ENCODE measurements at places on chromosomes 1 and 21. TPM values are rescaled to one million over a fixed set of nuclear protein-coding genes. Genes with fewer than 3 reads are reported as not detected.
A peak's percentile ranks its signal among the peaks of the same experiment; 100 is the strongest.

DNA sequence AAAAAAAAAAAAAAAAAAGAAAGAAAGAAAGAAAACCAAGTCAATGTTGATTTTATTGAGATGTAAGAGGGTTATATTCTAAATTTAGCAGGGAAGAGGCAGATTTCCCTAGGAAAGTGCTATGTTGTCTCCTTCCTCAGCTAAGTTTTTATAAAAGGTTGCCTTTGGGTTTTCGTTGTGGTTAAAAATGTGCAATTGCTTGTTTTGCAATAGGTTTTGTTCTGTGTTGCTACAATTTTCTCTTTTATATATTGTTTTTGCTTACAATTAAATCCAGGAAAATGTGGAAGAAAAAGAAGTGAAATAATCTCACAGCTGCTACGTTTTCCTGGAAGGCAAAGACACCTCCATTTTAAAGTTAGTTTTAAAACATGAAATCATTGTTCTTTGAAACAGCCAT lies 136.7 kb upstream of the C1orf105 start:
- no peak for DNase-seq

DNA sequence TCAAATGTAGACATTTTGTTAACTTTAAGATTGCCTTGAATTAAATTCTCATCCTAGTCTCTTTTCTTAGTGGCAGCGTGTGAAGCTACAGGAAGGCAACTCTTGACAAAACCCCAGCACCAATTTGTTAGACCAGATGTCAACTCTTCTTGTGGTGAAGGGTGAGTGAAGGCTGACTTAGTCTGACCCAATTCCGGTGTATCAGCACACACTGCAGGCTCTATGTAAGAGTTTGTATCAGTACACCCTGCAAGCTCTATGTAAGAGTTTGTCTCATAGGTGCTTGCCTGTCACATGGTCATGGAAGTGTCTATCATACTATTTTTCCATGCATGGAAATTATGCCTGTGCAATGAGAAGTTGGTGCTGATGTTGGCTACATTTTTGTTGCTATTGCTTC lies 16.8 kb downstream of the CR2 start:
- no peak for DNase-seq

The H6PD gene
- 12.6 TPM for total RNA-seq

GRCh38 chr1:109761227-109762038 lies 2.3 kb downstream of the EPS8L3 start:
- DNase-seq = no peak

GRCh38 chr1:234926264-234926558 lies 202.4 kb downstream of the TOMM20 start:
- no peak for DNase-seq

- peak; percentile 62 for DNase-seq
Measured at GRCh38 chr1:20151906-20152598, 12.9 kb downstream of the PLA2G2F start.

DNA sequence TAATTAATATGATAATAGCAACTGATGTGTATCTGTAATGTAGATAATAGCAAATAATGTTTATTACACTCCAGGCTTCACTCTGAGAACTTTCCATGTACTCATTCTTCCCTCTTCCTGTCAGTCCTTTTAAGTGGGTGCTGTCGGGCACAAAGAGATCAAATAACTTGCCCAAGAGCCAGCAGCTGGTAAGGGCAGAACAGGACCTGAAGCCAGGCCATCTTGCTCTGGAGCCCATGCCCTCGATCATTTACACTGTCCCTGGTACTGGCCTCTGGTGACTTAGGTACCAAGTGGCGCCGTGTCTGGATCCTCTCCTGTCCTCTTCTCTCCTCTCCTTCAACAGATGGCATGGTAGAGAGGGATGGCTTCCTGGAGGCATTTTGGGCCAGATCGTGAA lies 97.2 kb downstream of the VPS13D start:
- DNase-seq = no peak

GRCh38 chr1:184188037-184188436 lies 136.5 kb downstream of the TSEN15 start:
- no peak for DNase-seq

The NBPF11 gene
- 4.9 TPM for total RNA-seq

The NBPF4 gene
- total RNA-seq = not detected

DNA sequence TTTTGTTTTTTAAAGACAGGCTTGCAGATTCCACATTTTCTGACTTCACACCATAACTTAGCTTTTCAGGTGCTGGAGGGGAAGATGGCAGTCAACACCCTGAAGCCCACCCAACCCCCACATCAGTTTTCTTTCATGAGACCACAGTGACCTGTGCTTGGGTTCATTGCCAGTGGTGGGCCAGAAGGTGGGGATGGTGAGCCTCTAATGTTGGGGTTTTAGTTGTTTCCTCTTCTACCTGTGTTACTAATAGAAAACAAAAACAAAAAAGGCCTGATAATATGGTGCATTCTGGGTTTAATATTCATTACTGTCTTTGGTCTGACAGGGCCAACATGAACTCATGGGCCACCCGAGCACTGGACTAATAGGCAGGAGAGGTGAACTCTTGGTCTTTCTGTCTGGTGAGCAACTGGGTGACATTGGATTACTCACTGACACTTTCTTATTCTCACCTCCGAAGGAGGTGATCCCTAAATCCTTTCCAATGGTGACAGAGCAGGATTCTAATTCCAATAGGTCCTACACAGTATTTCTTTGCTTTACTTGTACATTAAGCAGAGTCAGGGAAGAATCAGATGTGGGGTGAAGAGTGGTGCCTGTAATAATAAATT lies 132.8 kb downstream of the CLIC6 start:
- no peak for DNase-seq

- DNase-seq = no peak
Measured at GRCh38 chr1:48876330-48876785, 99.7 kb upstream of the BEND5 start.

DNA sequence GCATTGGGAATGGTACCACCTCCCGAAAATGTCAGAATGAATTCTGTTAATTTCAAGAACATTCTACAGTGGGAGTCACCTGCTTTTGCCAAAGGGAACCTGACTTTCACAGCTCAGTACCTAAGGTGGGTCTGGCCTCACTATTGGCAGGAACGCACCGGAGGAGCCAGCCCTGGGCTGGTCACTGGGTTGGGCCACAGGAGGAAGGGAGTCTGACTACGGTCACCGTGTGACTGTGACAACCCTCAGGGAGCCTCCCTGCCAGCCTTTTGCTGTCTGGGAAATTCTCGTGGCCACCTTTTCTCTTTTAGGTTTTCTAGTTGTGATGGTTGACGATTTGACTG lies 2.2 kb downstream of the IL10RB start:
- DNase-seq = no peak

GRCh38 chr1:1013922-1014648 lies 788 bp downstream of the ISG15 start:
- DNase-seq = no peak

The TMEM269 gene
- not detected for total RNA-seq

DNA sequence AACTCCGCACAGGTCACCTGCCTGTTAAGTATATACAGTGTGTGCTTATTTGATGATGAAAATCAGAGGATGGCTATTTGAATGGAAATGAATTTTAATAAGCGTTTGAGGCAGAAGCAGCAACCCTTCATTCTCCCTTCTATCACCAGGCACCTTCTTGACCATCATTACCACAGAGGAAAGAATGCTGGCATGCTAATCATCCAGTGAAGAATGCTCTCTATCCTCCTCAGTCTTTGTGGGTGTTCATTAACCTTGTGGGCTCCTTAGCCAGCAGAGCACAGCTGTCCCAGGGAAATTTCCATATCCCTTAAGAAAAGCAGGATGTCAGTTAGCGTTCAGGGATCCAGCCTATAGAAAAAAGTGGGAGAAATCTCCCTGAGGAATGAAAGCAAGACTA lies 428.0 kb upstream of the CAMK1G start:
- DNase-seq = no peak

DNA sequence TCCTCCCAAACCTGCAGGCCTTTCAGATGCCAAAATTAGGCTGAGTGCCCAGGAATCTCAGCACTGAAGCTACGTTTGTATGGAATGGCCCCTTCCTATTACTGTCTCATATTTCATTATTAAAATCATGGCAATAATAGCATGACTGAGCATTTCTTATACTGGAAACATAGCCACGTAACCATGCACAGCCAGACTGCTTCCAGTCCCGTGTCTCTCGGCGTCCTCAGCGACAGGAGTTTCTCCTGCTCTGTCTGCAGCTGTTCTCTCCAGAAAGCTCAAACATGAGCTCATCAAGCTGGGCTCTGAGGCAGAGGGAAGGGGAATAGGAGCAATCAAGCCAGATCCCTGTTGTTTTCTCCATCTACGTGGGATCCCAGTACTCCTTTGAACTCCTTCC lies 104.0 kb downstream of the CDC7 start:
- no peak for DNase-seq

The SYT14 gene
- 1.00 TPM for total RNA-seq

DNA sequence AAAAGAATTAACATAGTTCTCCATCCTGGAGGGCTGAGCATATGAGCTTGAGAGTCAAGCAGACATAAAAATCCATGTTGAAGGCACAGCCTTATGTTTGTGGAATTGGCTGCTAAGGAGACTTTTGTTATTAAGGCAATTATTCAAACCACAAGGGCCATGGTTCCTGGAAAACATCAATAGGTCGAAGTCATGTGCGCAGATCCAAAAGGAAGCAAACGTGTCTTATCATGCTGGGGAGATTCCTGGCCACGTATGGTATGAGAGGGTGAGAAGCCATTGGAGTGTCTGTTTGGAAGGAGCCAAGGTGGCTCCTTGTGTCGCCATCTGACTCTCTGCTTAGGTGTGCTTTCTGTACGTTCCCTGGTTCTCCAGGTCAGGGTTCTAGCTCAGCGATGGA lies 61.8 kb upstream of the COA6 start:
- no peak for DNase-seq

The SPRR1B gene
- total RNA-seq = not detected

The RGS4 gene
- 3.4 TPM for total RNA-seq

DNA sequence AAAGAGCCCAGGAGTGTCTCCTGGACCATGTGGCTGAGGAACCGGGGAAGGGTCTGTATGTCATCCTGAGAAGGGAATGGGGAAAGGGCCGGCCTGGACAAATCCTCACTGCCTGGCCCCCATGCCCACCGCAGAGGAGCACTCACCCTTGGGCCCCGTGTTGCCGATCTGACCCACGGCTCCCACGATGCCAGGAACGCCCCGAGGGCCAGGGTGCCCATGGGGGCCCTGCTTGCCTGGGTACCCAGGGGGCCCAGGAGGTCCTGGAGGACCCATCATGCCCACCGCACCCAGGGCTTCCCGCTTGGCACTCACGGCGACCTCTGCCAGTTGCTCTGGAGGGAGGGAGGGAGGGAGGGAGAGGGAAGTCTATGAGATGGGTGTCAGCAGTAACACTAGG lies 14.6 kb downstream of the COL9A2 start:
- no peak for DNase-seq

The FAM163A gene
- not detected for total RNA-seq

DNA sequence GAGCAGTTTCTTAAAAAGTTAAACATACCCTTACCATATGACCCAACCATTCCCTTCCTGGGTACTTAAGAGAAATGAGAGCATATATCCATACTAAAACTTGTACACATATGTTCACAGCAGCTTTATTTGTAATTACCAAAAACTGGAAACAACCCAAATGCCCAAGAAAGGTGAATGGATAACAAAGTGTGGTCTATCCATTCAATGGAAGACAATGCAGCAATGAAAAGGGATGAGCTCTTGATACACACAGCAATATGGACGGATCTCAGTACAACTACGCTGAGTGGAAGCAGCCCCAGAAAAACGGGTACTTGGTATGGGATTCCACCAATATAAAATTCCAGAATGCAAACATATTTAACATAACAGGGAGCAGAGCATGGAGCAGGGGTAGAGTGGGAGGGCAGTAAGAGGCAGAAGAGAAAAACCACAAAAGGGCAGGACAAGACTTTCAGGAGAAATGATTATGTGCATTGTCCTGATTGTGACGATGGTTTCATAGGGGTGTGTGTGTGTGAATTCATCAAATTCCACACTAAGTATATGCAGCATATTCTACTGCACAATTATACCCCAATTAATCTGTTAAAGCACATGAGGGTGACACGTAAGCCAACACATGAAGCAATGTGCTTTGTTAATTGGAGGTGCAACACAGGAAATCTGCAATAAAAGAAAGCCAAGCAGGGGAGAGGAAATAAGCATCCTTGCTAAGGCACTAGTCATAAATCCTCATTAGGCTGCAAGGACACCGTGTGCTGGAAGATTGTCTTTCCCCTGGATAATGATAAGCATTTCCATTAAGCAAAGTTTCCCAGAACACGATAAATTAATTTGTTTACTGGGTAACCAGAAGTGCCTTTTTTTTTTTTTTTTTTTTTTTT lies 113.1 kb upstream of the KRTAP19-8 start:
- DNase-seq = no peak

DNA sequence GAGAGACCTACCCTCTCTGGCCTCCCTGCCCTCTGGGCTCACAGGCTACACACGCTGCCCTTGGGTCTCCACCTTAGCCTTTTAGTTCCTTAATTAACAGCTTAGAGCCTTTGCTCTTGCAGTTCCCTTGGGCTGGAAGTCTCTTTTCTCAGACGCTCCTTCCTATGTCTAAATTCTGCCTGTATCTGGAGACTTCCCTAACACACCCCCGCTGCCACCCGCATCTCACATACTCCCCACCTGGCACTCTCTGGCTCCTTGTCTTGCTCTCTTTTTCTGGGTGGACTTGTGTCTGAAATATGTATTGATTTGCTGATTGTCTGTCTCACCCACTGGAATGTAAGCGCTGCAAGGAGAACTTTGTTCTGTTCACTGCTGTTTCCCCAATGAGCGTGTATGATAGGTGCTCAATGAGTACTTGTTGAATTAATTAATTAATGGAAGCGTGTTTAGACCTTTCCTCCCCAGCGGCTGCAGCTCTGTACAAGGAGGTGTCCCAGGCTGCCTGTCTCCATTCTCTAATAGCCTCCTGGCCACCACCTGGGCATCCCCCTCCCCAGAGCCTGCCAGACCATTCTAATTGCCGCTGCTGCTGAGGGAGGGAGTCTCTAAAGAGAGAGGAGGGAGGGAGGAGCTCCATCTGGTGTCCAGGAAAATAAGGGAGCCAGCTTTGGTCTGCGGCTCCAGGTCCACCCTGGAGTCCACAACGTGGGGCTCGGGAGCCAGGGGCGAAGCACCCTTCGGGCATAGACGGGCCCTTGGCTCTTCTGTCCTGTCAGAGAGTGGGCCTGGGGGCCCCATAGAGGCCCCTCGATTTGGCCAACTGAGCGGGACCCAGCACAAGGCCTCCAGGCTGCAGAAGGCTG lies 95.4 kb downstream of the RNF220 start:
- DNase-seq = no peak

DNA sequence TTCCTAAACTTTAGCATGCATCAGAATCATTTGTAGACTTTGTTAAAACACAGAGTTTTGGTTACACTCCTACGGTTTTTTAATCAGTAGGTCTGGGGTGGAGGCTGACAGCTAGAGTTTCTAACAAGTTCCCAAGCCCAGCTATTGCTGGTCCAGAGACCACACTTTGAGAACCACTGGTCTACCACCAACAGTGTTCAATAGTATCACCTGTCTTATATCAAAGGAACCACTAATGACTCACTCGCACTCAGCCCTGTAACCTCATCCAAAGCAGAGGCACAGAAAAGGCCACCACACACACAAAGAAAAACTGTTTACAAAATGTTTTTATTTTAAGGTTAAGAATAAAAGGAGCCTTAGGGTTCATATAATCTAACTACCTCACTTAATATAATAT lies 68.7 kb downstream of the HIVEP3 start:
- no peak for DNase-seq

The C1orf105 gene
- not detected for total RNA-seq
